Immature natural killer cell (primary cell): ENCODE measurements at places on chromosomes 2 and 18. TPM values are rescaled to one million over a fixed set of nuclear protein-coding genes. Genes with fewer than 3 reads are reported as not detected.

Gene RIF1
- 14.2 TPM for polyA plus RNA-seq

Gene RTP5
- not detected for polyA plus RNA-seq

Gene GPR39
- polyA plus RNA-seq, result not detected

Gene CHRND
- polyA plus RNA-seq, result not detected

Gene MARCO
- not detected for polyA plus RNA-seq

DNA sequence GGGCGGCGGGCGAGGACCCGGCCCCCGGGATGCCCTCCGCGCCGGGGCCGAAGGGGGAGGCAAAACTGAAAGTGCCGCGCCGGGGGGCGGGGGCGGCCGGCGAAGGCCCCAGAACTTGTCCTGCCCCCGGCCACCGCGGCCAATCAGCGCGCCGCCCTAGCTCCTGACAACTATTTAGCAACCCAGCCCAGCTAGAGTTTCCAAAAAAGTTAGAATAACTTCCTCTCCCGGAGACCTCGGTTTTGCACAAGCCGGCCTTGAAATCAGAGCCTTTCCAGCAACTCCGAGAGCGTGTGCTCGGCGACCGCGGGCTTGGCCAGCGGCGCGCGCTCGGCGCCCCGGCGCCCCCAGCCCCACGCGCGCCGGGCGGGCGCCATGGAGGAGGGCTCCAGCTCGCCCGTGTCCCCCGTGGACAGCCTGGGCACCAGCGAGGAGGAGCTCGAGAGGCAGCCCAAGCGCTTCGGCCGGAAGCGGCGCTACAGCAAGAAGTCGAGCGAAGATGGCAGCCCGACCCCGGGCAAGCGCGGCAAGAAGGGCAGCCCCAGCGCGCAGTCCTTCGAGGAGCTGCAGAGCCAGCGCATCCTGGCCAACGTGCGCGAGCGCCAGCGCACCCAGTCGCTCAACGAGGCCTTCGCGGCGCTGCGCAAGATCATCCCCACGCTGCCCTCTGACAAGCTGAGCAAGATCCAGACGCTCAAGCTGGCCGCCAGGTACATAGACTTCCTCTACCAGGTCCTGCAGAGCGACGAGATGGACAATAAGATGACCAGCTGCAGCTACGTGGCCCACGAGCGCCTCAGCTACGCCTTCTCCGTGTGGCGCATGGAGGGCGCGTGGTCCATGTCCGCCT is at the start of gene TWIST2:
Gene TWIST2, plus strand, starts transcription at position 245 of the 850 bp plus-strand sequence. Its CDS starts 131 bp downstream, at position 376.
- DNase-seq, result no peak
- H3K27me3 ChIP-seq, result peaks cover 10% of the 10 kb centered on the region
- no peak within 1 kb of the TSS for H3K27ac ChIP-seq
- H3K4me3 ChIP-seq, result no peak within 1 kb of the TSS
- no peaks in the 10 kb centered on the region for H3K36me3 ChIP-seq

- H3K4me3 ChIP-seq, result no peak overlapping the region
- H3K36me3 ChIP-seq, result peaks cover 15% of the 10 kb centered on the region
- DNase-seq, result no peak
Measured at GRCh38 chr2:36490749-36491148, 107.2 kb downstream of the FEZ2 start.

GRCh38 chr2:23480957-23481797 is 96.2 kb downstream of the KLHL29 start:
- no peaks in the 10 kb centered on the region for H3K4me1 ChIP-seq
- no peak overlapping the region for H3K4me3 ChIP-seq
- no peak overlapping the region for H3K27ac ChIP-seq
- H3K36me3 ChIP-seq, result no peaks in the 10 kb centered on the region
- no peak for DNase-seq

- no peaks in the 10 kb centered on the region for H3K4me1 ChIP-seq
- H3K36me3 ChIP-seq, result no peaks in the 10 kb centered on the region
- DNase-seq, result no peak
- H3K4me3 ChIP-seq, result no peak overlapping the region
- H3K27ac ChIP-seq, result no peak overlapping the region
- no peaks in the 10 kb centered on the region for H3K27me3 ChIP-seq
Measured at GRCh38 chr2:162085090-162085891, 11.3 kb upstream of the DPP4 start.

DNA sequence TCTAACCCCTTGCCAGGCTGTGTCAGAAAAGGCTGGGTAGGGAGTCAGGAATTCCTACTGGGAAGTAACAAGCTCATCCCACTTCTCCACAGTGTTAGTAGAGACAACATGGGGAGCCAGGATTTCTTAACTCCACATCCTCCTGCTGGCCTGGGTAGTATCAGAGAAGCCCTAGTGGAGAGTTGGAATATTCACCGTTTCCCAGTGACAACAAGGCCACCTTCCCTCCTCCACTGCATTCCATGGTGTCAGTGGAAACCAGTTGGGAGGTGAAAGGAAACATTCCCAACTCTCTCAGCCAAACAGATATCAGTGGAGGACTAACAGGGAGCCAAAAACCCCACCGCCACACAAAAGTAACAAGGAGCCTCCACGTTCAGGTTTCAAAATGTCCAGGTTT is 41.2 kb downstream of the SRD5A2 start:
- peaks cover 8% of the 10 kb centered on the region for H3K27me3 ChIP-seq
- no peak for DNase-seq
- no peaks in the 10 kb centered on the region for H3K4me1 ChIP-seq
- no peaks in the 10 kb centered on the region for H3K36me3 ChIP-seq

DNA sequence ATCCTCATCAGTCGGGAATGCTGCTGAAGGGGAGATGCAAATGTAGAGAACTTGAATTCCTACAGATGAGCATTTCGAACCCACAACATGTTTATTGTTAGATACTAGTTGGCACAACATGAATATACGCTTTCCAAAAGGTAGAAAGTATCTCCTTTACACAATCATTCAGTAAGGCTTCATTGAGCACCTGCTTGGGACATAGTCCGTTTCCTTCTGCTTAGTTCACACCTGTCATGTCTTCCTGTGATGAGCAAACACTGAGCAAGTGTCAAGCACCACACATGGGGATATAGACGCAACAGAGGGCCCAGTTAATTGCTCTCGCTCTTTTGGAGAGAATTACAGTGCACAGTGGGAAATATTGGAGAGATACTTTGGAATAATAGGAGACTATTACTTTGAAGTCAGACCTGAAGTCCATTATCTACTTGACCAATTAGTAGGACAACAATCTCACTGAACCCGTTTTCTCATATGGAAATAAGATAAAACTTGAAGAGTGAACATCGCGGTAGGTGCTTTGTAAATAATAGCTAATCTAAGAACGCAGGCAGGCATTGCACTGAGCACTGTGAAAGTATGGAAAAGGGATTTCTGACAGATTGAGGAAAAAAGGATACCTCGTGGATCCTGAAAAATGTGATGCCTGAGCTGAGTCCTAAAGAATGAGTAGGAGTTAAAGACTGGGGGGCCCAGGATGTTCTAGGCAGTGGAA is 1.2 kb downstream of the CPSF3 start:
- no peak overlapping the region for H3K4me3 ChIP-seq
- H3K36me3 ChIP-seq, result no peaks in the 10 kb centered on the region
- H3K27me3 ChIP-seq, result peaks cover 9% of the 10 kb centered on the region
- H3K4me1 ChIP-seq, result peaks cover 27% of the 10 kb centered on the region

DNA sequence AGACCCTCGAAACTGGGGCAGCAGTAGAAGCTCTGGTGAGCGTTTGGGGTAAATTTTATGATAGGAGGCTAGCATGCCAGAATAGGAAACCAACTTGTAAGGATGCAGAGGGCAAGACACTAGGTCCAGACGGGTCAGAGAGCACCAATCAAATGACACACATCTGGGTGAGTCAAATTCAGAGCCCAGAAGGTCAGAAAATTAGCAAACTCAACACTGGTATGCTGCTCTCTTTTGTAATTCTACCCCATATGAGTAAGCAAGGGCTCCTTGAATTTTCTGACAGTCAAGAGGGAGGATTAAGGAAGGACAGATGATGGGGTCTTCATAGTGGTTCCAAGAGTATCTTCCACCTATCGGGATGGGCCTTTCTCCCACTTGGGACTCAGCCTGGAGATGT is 209.8 kb downstream of the BCL2 start:
- H3K36me3 ChIP-seq, result no peaks in the 10 kb centered on the region
- peaks cover 2% of the 10 kb centered on the region for H3K27me3 ChIP-seq
- no peak for DNase-seq
- no peak overlapping the region for H3K27ac ChIP-seq
- H3K4me3 ChIP-seq, result no peak overlapping the region
- H3K4me1 ChIP-seq, result peaks cover 61% of the 10 kb centered on the region

DNA sequence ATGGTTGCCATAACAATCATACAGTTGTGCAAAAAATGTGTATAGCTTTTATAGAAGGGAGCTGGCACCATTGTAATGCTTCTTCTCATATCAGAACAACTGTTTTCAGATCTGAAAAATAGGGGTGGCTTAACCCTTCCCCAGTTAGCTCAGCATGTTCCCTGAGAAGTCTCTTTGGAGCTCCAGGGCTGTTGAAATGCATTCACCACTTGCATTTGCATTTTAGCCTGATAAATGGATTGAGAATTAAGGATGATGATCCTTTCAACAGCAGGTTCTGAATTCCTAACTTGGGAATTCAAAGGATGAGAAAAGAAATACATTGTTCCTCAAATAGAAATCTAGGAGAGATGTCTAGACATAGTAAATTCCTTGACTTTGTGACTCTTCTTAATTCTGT is 181.7 kb upstream of the ALPP start:
- no peaks in the 10 kb centered on the region for H3K4me1 ChIP-seq
- no peak overlapping the region for H3K27ac ChIP-seq
- peaks cover 40% of the 10 kb centered on the region for H3K36me3 ChIP-seq
- no peak overlapping the region for H3K4me3 ChIP-seq
- no peaks in the 10 kb centered on the region for H3K27me3 ChIP-seq
- DNase-seq, result no peak

GRCh38 chr2:44663471-44664073 is 277.9 kb upstream of the SIX3 start:
- no peak overlapping the region for H3K4me3 ChIP-seq
- no peak overlapping the region for H3K27ac ChIP-seq
- peaks cover 5% of the 10 kb centered on the region for H3K4me1 ChIP-seq
- DNase-seq, result no peak
- H3K27me3 ChIP-seq, result no peaks in the 10 kb centered on the region
- peaks cover 3% of the 10 kb centered on the region for H3K36me3 ChIP-seq

GRCh38 chr2:167128130-167128529 is 239.8 kb downstream of the XIRP2 start:
- H3K4me3 ChIP-seq, result no peak overlapping the region
- no peak for DNase-seq
- H3K27me3 ChIP-seq, result no peaks in the 10 kb centered on the region
- no peak overlapping the region for H3K27ac ChIP-seq
- no peaks in the 10 kb centered on the region for H3K4me1 ChIP-seq
- H3K36me3 ChIP-seq, result no peaks in the 10 kb centered on the region

DNA sequence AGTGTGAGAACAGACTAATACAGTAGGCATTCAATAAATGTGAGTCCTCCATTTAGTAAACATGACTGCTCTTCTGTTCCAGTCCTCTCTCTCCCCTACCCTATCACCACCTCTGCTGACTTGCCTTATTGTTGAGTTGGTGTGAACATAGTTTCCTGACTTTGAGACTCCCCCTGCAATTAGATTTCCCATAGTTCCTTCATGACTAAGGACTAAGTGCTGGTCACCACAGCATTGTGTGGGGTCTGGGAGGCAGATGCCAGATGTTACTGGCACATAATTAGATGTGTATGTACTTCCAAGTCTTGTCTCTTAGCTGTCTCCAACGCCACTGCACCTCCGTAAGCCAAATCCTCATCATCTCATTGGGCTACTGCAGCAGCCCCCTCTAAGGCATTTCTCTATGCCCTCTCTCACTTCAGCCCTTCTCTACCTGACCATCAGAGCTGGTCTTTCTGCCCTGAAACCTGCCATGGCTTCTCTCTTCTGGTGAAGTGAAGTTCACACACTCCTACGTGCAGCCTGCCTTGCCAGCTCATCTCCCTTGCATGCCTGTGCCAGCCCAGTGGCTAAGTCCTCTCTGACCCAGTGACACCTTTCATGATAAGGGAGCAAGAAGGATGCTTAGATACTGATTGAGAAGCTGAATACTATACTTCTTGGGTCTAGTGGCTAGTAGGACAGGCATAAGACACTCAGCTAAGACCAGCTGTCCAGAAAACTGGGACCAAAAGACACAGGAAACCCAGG is 81.6 kb upstream of the ALPP start:
- H3K27me3 ChIP-seq, result no peaks in the 10 kb centered on the region
- H3K4me3 ChIP-seq, result no peak overlapping the region
- peaks cover 43% of the 10 kb centered on the region for H3K4me1 ChIP-seq
- DNase-seq, result no peak

DNA sequence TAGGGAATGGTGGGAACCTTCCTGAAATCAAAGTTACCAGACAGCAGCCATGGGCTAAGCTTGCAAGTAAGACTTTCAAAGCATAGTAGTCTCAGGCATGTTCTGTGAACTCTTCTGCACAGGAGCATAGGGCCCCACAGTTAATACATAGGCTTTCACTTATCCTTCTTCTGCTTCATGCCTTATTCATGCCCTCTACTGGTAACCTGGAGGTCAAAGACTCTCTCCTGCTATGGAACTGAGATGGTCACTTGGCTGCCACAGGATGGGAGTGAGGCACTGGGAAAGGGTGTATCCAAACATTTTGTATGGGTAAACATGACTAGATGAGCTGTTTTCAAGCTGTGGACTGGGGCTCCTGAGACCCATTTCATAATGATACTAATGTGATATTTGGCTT is 49.1 kb upstream of the ZNF638 start:
- H3K36me3 ChIP-seq, result no peaks in the 10 kb centered on the region
- peaks cover 6% of the 10 kb centered on the region for H3K4me1 ChIP-seq
- H3K27ac ChIP-seq, result no peak overlapping the region
- H3K4me3 ChIP-seq, result no peak overlapping the region
- H3K27me3 ChIP-seq, result peaks cover 7% of the 10 kb centered on the region

- no peaks in the 10 kb centered on the region for H3K27me3 ChIP-seq
- H3K4me1 ChIP-seq, result no peaks in the 10 kb centered on the region
- no peak for DNase-seq
- H3K36me3 ChIP-seq, result peaks cover 6% of the 10 kb centered on the region
- no peak overlapping the region for H3K27ac ChIP-seq
Measured at GRCh38 chr2:73593680-73594079, 48.5 kb downstream of the NAT8 start.

DNA sequence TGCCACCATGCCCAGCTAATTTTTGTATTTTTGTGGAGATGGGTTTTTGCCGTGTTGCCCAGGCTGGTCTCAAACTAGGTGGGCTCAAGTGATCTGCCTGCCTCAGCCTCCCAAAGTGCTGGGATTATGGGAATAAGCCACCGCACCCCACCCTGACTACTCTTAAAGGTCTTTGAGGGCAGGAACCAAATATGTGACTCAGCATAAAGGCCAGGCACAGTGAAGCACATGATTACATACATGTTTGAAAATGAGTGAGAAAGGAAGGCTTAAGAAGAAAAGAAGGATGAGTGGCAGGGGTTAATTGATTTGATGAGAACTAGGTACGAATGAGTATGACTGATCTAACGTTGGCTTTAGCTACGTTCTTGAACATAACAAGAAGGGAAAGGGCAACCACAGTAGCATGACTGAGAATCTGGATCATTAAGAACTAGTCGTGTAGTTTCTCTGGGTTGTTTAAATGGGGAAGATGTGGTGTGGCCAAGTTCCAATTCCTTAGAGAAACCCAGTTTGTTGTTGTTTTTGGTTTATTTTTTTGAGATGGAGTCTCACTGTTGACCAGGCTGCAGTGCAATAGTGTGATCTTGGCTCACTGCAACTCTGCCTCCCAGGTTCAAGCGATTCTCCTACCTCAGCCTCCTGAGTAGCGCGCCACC is 6.8 kb downstream of the RESP18 start:
- no peaks in the 10 kb centered on the region for H3K36me3 ChIP-seq
- DNase-seq, result no peak
- H3K4me3 ChIP-seq, result no peak overlapping the region
- no peaks in the 10 kb centered on the region for H3K4me1 ChIP-seq
- H3K27ac ChIP-seq, result no peak overlapping the region
